ENCODE measurements at places on chromosomes 5 and 9.

DNA sequence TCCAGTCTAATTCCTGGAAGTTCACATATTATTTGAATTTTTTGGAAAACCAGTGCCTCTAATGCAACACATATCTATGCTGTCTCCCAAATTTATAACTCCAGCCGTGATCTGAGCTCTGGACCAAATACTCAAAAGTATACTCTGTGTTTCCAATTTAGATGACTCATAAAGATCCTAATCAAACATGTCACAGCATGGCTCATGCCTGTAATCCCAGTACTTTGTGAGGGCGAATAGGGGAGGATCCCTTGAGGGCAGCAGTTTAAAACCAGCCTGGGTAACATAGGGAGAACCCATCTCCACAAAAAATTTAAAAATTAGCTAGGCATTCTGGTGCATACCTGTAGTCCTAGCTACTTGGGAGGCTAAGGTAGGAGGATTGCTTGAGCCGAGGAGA lies 388.0 kb downstream of the CDH12 start:
- no peak for DNase-seq

- DNase-seq = no peak
These were observed 37.0 kb downstream of the RNF130 start for GRCh38 chr5:180034564-180034963.

- DNase-seq = no peak
These were observed 103.4 kb downstream of the MED10 start for GRCh38 chr5:6274846-6275543.

DNA sequence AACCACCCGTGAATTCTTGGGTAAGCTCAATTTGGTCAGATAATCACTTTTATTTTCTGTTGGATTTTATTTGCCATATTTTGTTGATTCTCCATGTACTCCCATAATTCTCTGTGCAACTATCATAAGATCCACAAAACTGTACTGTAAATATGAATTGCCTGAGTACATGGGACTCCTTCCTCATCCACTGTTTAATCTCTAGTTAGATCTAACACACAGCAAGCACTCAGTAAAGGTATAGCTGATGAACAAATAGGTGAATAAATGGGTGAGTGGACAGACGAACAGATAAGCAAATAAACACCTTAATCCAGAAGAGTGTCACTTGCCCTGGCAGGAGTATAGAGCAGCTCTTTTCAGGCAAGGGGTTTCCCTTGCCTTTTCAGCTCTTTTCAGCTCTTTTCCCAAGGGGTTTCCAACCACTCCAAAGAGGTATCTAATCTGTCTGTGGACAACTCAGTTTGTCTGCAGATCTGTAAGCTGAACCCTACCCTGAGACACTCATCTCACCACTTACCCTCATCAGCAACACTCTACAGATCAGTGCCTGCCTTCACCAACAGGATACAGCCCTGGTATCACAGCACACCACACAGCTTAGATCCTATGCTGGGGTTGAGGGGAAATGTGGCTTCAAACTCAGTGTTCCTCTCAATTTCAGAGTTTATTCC lies 51.2 kb downstream of the SIL1 start:
- DNase-seq = no peak

DNA sequence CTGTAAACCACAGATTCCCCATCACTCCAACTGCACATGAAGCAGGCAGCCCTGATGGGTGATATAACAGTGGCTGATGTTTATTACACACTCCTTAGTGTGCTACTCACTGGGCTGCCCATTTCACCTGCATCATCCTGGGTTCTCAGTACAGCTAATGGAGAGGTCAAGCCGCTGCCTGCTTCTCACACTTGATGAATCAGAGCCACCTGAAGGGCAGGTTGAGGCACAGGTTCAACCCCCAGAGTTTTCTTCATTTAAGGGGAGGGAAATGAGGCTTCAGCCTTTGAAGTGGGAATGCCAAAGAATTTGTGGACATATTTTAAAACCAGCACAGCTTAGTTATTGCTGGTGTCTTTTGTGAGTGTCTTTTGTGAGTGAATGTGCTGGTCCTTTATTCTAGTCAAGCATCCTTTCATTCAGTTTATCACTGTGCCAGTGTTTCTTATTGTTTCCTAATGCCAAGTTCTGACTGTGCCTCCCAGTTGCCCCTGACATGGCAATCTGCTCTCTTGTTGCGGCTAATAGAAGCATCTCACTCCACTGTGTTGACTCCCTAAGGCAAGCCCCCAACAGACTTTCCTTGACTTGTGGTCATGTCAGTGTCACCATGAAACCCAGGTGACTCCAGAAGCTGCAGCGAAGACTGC lies 109.2 kb downstream of the FBXL7 start:
- no peak for DNase-seq

- DNase-seq = no peak
These were observed 129.8 kb upstream of the SGCD start for GRCh38 chr5:156197042-156197635.

DNA sequence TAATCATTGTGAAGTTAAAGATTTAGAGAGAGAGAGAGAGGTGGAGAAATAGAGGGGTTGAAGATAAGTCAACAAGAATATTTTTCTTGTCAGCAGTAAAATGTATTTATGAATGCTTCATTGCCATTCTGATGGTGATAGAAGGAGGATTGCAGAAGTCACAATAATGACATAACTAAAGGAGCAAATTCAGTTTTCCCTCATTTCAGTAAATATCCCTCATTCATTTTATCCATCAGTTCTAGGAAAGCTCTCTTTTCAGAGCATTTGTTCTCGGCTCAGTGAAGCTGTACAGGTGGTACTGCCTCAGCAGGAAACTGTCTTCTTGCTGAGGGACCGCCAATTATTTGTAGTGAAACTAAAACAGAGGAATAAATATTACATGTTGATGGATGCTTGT lies 681.4 kb downstream of the CETN3 start:
- DNase-seq = no peak

GRCh38 chr9:9631284-9631683 lies 981.5 kb downstream of the PTPRD start:
- no peak for DNase-seq

DNA sequence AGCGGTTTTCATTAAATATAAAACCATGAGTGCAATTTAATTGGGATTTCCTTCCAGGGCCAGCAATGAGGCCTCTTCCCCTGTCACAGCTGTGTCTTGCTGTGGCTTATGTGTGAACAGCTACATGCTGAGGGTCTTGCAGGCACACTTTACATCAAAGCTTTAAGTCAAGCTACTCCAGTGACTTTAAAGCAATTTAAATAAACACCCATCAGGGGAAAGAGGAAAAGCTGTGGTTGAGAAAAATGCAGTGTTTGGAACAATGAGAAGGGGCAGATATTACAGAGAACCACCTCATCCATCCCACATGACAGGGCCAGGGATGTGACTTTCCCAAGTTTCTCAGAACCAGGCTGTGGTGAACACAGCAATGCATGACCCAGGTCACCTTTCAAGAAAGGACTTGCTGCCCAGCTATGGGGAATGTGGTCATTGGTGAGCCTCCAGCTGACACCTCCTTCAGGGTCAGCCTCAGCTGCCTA lies 115.9 kb upstream of the LPAR1 start:
- DNase-seq = no peak

DNA sequence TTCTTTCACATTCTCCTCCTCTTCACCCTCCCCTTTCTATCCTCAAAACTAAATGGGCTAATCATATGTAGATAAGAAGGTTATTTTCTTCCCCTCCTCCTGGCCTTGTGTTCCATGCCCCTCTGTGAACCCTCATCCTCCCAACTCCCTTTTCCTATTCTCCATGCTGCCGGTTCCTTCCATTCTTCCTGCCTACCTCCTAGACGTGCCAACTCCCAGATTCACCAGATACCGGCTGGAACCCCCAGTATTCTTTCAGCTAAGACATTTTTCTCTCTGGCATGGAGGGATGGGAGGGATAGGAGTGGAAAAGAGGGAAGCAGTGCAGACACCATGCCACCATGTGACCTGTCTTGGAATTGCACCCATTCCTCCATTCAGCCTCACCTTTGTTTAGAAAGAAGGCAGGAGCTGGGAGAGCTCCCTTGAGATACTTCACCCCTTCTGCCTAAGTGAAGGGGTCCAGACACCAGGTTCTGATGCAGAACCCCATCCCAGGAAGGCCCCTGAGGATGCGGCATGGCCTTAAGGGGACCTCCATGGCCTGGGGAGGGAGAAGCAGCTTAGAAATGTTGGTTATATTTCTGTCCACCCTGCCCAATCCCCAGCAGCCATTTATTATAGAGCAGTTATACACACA lies 4.8 kb downstream of the DNAJB5 start:
- DNase-seq = peak; percentile 34

DNA sequence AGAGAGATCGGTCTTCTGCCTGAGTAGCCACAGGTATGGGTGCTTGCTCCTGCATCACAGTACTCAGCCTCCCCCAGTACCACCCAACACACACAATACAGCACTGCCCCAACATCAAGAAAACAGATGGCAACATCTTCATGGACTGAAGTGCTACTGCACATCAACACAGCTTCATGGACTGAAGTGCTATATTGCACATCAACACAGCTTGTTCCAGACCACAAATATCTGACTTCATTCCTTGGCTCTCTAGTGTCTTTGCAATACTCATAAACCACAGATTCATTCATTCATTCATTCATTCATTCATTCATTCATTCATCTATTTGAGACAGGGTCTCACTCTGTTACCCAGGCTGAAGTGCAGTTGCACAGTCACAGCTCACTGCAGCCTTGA lies 31.1 kb upstream of the PCA3 start:
- DNase-seq = no peak

- DNase-seq = no peak
These were observed 144.6 kb downstream of the CCDC171 start for GRCh38 chr9:15697446-15697851.

DNA sequence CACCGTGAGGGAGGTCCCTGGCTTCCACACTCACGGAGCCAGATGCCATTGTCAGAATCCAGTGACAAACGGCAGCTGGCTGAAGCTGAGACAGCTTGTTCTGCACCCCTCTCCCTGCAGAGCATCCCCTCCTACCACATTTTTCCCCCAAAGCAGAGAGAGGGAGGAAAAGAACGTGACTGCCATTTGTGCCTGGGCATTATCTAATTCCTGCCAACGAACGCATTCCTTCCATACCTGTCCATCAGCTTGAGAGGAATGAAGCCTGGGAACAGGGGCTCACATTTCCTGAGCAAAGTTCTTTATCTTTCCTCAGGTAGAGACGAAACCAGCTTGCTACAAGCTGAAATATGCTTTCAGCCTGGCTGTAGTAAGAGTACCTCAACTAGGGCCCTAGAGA lies 175.4 kb downstream of the SLIT3 start:
- DNase-seq = no peak

DNA sequence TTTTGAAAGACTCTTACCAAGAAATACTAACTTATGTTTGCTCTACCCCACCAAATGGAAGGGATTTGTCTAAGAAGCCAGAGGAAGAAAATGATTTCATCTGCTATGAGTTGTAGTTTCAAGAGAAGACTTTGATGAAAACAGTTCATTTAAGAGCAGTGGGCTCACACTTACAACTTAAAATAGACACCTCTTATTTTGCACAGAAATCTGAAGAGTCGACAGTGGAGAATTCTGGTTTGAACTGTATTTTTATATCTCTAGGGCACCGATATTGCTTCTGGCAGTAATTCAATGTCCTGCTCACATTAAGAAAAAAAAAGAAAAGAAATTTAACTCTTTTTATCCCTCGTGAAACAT lies 1.9 kb upstream of the DAB2 start:
- DNase-seq = no peak

DNA sequence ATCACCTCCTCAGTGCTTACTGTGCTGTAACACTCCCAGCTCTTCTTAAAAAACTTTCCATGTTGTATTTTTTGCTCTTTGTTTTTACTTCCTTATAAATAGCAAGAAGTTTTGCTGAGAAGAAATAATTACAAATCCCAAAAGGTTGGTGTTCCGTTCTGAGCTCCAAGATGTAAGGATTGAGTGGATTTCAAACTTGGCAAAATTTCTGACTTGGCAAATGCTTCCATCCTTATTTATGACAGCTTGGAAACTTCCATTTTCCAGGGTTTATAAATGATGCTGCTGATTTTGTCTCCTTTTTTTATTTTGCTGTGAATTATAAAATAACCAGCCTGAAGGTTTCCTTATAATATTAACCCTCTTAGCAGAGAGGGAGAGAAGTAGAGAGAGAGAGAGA lies 151.9 kb downstream of the NTRK2 start:
- no peak for DNase-seq

- DNase-seq = no peak
These were observed 178.1 kb upstream of the CDH9 start for GRCh38 chr5:27216367-27216950.

DNA sequence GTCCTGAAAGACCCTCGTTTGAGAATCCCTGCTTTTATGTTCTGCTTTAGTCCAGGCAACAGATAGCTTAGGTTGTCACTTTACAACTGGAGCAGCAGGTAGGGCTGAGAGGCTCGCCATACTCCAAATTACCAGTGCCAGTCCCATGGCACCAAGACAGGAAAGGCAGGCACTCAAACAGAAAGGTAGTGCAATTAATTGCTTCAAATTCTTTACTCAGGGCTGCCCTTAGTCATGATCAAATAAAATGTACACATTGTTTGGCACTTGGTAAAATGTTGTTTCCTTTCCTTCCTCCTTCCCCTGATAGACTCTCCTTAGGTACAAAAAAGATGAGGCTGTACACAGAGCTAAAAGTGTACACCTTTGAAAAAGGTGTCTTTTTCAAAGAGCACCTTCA lies 115.8 kb upstream of the CCDC152 start:
- DNase-seq = no peak

DNA sequence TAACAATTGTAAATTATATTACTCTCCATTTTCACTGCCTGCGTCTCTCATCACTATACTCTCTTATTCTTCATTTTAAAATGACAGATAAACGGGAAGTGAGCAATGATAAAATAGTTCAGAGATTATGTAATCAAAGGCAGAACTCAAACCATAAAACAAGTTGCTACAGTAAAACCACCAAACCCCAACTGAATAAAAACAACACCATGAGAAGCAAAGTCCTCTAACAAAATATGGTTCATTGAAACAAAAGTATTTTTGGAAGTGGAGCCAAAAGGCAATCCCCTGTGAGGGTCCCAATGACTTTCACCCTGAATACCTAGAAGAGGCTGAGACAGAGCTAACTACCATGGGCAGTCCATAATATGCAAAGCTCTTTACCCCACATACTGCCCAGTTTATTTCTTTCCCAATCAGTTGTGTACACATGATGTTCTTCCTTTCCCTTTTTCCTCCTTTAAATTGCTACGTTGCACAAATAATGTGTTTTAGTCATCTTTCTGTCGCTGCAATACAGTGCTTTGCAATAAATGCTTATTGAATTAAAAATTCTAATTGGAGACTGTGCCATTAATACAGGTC lies 64.0 kb upstream of the PTGER4 start:
- DNase-seq = no peak

GRCh38 chr5:110324876-110325275 lies 401.6 kb downstream of the TMEM232 start:
- DNase-seq = no peak

GRCh38 chr5:37424441-37424840 lies 45.3 kb downstream of the WDR70 start:
- no peak for DNase-seq

DNA sequence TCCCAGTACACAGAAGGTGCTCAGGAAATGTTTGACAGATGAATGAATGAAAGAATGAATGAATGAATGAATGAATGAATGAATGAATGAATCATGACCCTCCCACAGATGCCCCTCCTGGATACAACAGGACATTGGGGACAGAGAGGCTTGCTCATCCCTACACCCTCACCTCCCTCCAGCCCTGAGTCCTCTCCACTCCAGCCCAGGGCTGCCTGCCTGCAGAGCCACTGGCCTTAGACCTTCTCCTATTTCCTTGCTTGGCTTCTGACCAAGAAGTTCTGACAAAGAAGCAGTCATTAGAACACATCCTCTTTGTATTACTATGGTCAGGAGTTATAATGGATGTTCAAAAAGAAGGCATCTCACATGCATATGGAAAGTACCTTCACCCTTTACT lies 240.7 kb upstream of the DAPK1 start:
- DNase-seq = no peak

GRCh38 chr9:128276574-128277270 lies 646 bp downstream of the SWI5 start:
- DNase-seq = peak; percentile 10

Data from prostate gland (tissue), 2 donors.